ENCODE measurements at places on chromosomes 16 and 17.

GRCh38 chr16:10562361-10562899, 18.0 kb downstream of the EMP2 start:
- no peak for DNase-seq

GRCh38 chr16:89323120-89323960, 105.8 kb downstream of the ZNF778 start:
- DNase-seq = no peak

DNA sequence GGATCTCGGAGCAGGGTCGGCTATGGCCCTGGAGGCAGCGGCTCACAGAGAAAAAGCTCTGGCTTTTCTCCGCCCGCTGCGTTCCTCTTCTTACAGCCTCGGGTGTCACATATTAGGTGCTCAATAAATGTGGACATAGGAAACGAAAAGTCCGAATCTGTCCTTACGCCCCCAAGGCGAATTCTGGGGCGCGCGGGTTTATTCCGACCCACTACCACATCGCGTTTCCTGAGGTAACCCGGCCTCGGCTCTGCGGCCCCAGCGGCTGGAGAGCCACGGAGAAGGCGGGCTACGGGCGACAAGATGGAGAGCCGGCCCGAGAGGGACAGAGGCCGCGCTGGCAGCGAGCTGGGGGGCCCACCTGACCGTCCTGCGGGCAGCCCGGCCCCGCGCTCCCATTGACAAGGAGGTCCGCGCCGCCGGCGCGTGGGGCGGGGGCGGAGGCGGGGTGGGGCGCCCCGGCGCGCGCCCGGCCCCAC, 573 bp upstream of the GNAO1 start:
- DNase-seq = peak; percentile 38

DNA sequence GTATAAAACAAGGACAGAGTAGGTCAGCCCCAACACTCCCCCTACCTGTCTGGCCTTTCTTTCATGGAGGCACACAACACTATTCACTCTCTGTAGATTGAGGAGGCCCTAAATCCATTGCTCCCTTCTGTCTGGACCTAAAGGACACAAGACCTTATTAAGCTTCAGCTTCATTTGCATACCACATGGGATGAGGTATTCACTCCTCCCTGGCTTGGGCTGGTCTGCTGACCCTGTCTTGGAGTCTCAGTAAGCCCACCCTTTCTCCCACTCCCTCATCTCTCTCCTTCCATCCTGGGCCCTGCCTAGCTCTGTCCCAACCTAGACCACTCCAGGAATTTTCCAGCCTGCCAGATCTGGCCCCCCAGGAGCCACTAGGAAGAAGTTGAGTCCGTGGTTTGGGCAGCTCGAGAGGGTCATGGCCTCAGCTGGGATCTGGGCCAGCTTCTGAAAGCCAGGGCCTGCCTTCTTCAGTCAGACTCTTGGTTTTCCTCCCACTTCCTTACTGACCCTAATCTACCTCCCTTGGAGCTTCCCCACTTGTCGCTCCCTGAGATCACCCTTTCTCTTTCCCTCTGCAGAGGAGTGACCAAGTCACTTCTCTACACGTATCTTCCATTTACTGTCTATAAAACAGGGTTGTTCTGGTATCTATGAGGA, 6.5 kb upstream of the LLGL1 start:
- DNase-seq = no peak

- no peak for DNase-seq
Observed at GRCh38 chr16:883781-884180, 83.2 kb upstream of the GNG13 start.

DNA sequence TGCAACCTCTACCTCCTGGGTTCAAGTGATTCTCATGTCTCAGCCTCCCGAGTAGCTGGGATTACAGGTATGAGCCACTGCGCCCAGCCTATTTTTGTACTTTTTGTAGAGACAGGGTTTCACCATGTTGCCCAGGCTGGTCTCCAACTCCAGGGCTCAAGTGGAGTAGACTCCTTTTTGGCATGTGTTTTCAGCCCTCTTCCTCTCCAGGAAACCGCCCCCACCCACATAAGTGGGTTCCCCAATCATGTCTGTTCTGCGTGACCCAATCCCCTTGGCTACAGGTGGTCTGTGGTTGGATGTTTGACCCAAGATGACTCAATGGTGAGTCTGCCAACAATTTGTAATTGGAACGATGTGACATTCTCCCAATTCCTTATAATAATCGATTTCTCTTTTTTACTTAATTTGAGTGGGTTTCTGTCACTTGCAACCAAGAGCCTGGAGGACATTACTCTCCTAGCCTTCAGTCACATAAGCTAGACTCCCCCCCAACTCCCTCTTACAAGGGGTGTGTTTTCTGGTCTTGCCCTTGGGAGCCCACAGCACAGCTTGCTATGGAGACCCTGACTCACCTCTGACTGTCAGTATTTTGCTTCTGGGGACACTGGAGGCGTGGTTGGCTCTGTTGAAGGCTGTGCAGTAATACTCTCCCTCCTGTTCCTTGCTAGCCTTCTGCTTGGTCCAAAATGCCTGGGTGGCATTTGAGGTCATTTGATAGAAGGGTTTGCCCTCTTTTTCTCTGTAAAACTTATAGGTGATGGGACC, 34.9 kb downstream of the PECAM1 start:
- no peak for DNase-seq

GRCh38 chr16:89407282-89407924, 83.0 kb downstream of the ANKRD11 start:
- DNase-seq = no peak

GRCh38 chr17:45313996-45314740, 2.7 kb downstream of the MAP3K14 start:
- DNase-seq = no peak

DNA sequence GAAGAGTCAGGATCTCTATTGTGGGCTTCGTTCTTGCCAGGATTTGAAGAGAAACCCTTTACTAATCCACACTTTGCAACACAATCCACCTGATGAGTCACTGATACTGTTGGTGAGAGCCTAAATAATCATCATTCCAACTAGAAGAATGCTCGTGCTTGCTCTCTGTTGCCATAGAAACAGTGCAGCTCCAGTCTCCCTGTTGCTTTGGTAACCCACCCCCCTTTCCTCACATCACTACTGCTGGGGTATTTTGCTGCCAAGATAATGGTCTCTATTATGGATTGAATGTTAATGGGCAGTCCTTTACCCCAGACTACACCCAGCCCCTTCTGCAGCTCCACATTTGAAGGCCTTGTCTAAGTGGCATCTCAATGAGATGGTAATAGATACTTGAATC, 190.4 kb downstream of the ABCC12 start:
- peak; percentile 81 for DNase-seq

- DNase-seq = peak; percentile 47
Observed at GRCh38 chr17:49223517-49224197, 6.9 kb downstream of the PHOSPHO1 start.

DNA sequence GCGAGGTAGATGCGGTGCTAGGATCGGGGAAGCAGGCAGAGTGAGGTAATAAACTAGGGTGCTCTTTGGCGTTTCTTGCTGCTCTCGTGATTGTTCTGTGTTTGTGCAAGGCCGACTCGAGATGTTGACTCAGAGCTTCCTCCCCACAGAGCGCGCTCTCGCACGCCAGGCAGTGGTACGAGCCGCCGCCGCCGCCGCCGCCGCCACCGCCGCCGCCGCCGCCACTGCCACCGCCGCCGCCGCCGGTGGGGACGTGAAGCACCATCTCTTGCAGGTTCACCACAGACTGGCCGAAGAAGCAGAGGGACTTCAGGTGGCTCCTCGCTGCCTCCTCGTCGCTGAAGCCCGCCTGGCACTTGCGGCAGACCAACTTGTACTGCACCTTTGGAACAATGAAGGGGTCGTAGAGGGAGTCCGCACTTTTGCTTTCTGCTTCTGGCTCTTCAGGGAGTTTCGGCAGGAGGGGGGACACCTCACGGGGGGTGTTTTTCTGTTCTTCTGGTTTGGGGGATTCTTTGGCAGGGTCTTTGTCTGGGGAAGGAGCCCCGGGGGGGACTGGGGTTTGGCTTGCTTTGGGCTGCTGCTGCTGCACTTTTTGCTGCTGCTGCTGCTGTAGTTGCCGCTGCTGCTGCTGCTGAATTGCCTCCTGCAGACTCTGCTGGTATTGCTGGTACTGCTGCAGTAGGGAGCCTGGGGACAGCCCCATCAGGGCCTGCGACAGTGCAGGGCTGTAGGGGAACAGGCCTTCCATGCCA, 260.2 kb downstream of the ZFHX3 start:
- peak; percentile 66 for DNase-seq
